ENCODE measurements at places on chromosomes 11 and 22.

DNA sequence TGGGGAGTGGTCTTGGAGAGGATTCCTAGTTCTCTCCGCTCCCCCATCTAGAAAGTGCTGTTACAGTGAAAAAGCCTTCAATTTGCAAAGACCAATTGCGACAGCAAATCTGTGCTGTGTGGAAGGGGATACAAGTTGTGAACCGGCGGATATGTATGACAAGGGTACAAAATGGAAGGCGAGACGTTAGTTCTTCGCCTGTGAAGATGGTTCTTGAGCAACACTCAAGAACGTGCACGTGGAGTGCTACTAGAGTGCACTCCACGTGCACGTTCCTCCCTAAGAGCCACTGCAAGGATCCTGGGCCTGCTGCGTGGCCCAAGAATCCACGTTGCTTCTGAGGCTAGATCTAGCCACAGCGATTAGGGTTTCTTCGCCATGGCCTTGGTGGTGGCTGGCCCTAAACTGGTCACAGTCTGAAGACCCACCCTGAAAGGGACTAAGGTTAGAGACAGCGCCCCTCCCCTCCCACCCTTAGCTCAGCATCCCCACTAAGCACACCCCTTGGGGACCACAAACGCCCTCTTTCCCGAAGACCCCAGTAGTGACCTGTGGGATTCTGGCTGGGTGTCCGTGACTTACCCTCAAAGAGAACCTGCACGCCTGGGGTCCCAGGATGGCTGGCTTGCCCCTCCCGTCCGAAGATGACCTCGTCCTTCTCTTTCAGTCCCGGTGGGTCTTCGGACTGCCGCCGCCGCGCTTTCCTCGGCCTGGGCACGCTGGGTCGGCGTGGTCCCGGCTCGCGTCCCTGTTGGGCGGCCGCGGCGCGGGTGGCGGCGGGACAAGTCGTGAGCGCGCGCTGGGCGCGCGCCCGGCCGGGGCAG is 519 bp upstream of the PDE3B start:
- no peak for DNase-seq

DNA sequence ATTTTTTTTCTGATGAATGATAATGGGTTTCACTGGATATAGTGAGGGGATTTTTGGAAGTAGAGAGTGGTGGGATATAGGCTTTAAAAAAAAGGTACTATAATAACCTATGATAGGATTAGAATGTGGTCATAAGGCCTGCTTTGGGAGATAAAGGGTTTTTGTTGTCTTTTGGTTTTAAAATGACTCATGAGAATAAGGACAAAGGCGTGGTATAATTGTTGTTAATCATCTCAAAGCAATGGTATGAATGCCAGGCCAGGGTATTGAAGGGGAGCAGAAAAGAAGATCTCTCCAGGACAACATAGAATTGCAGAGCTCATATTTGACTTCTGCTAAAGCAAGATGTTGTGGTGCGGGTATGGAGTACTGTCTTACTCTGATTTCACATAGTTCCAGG is 579.4 kb downstream of the JRKL start:
- no peak for DNase-seq

DNA sequence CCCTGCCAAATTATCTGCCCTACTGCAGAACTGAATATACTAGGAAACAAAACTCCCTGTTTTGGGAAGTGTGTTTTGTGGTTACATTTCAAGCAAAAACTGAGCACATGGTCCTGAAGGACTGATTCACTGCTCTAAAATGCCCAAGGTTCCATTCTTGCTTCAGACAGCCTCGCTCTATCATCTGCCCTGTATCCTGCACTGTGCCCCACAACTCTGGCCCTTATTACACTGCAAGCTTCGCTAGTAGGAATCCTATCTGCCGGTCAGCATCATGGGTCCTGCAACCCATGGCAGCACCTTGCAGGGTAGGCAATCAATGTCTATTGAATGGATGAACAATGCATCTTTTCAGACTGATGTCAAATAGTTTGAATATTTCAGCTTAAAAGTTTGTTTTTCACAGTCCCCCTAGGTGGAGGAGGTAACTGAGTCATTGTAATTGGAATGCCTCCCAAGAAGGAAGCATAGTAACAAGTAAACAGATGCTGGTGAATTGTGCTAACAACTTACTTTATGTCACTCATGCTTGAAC is 21.3 kb downstream of the LAYN start:
- peak; percentile 65 for DNase-seq

DNA sequence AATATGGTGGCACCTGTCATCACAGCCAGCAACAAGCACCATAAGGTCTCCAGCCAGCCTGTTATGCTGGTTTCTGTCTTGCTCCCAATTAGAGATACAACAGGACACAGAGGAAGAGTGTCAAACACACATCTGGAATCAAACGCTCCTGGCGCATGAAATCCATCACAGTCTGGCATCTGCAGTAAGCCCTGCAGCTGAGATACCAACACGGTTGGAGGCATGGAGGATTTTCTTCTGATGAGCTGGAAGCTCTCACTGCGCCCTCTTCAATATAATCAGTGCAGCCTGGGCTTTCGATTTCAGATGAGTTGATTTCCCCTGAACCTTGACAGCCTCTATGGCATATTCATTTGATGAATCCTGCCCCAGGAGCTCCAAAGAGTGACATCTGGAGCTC is 27.8 kb upstream of the CARS1 start:
- no peak for DNase-seq

DNA sequence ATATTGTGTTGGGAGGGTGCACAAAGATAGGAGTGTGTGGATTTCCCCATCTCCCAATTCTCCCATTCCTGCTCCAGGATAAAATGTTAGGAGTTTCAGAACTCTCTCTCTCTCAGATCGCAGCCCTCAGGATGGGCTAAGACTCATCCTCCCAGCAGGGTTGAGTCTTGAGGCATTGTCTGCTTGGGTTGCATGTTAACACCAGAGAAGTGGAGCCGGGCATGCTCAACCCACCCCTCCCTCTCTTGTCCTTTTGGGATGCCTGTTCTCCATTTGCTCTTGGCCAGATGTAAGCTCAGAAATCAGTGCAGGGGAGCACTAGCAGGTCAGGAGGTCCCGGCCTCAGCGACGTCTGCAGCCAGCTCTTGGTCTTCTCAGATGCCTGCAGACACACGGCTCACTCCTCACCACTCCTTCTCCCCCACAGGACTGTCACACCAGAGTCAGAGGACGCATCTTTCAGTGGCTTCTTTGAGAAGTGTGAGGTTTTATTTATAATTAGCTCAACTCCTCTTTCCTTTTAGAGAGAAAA is 1456.5 kb downstream of the TBC1D22A start:
- DNase-seq: no peak

DNA sequence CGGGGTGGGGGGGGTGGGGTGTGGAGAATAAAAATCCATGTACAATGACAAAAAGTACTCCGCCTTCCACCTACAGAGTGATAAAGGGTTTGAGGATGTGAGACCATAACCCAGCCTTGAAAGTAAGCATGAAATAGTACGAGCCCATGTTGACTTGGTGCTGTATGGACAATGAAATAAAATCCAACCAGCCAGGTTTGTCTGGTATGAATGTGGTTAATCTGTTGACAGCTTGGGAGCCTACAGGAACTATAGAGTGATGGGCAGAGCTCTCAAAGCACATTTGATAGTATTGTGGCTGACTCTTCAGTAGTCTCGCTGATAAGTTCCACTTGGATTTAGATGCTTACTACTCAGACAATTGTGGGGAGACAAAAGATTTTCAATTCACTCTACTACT is 48.8 kb upstream of the CD44 start:
- DNase-seq: no peak

DNA sequence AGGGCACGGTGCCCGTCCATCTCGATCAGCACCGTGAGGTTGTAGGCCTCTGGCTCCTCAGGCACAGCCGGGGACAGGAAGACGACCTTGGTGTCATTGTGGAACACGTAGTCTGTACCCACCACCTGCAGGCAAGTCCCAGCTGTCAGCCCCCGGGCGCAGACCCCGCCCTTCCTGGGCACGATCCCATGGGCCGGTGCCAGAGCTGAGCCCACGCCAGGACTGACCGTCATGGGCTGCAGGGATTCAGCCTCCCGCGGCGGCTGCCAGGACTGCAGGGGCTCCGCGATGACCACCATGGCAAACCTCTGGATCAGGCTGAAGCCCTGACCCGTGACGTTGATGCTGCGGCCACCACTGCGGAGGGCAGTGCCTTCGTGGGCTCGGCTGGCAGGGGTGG is 11.8 kb upstream of the MAPK11 start:
- DNase-seq: no peak
